ENCODE measurements at places on chromosomes 16 and 17.

- no peak for DNase-seq
These were observed 480.5 kb downstream of the CDH11 start for GRCh38 chr16:64641343-64641742.

DNA sequence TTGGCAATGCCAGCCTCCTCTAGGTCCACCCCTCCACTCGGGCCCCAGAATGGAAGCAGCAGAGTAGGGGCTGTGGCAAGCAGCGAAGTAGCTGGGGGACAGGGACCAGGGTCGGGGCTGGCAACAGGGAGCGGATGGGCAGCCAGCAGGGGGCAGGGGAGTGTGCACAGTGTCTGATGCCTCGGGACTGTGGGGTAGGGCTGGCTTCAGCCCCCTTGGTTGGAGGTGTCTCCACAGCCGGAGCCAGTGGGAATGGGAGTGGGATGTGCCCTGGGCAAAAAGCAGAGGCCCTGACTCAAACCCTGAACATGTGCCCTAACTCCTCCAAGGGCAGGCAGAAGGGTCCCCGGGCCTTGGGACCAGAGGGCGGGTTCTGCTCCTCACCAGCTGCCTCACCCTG, 18.5 kb upstream of the ARHGAP27 start:
- no peak for DNase-seq

GRCh38 chr17:1724869-1725641, 551 bp downstream of the WDR81 start:
- DNase-seq: no peak

GRCh38 chr17:9209347-9209746, 188.0 kb downstream of the NTN1 start:
- no peak for DNase-seq

GRCh38 chr17:2195729-2196128, 107.9 kb downstream of the SMG6 start:
- no peak for DNase-seq

DNA sequence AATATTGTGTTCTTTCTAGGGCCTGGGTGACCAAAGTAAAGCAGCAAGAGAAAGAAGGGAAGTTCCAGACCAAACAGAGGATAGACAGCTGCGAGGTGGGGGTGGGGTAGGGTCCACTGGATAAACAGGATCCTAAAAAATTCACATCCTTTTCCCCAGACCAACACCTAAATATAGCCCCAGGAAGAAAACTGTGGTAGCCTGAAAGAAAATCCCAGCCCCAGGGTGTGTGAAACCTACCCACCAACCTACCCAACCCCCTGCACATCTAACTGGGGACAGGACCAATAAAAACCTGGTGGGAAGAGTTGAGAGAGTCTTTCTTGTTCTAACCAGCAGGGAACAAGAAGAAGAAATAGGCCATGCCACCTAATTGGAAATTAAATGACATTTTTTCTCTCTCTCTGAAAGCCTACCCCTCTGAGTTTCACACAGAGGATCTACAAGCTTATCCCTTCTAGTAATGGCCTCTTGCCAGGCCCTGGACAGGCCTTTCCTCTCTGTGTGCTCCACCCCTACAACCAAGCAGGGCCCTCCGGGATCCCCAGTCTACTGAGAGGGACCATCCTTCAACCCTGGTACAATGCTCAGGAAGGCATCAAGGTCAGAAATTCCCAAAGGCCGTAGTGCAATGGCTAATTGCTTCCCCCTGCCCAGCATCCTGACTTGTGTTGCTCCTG, 12.0 kb downstream of the MYO18A start:
- no peak for DNase-seq

DNA sequence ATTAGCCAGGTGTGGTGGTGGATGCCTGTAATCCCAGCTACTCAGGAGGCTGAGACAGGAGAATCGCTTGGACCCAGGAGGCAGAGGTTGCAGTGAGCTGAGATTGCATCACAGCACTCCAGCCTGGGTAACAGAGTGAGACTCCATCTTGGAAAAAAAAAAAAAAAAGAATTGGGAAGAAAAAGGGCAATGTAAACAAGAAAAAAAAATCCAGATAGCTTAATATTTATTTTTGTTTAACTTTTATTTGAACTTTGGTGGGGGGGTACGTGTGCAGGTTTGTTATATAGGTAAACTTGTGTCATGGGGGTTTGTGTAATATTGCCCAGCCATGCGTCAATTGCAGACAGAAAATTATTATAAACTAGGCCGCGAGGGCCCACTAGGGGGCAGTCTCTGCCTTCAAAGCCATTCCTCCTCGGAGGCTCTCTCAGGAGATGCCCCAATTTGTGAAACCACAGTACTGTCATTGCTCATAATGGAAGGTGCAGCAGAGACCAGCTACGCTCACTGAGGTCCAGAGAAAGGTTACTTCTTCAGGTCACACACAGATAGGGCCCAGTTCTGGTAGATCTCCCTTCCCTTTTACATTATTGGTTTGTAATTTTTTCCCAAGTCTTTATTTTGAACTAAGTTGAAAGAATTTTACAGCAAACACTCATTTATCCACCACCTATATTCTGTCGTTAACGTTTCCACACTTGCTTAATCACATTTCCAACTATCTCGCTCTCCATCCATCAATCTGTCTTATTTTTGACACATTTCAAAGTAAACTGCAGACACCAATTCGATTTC, 206.2 kb downstream of the PRKCB start:
- DNase-seq: peak; percentile 84

GRCh38 chr16:69363281-69363717, 11.7 kb upstream of the TMED6 start:
- DNase-seq: no peak

DNA sequence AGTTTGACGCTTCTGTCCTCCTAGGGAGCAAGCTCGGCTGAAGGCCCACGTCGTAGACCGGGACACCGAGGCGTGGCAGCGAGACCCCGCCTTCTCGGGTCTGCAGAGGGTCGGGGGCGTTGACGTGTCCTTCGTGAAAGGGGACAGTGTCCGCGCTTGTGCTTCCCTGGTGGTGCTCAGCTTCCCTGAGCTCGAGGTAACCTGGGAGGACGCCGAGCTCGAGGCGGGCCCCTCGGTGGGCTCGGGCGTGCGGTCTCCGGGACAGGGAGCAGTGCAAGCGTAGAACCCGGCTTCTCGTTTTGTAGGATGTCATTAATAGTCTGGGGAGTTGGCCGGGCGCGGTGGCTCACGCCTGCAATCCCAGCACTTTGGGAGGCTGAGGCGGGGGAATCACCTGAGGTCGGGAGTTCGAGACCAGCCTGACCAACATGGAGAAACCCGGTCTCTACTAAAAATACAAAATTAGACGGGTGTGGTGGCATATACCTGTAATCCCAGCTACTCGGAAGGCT, 715 bp downstream of the ENDOV start:
- no peak for DNase-seq

DNA sequence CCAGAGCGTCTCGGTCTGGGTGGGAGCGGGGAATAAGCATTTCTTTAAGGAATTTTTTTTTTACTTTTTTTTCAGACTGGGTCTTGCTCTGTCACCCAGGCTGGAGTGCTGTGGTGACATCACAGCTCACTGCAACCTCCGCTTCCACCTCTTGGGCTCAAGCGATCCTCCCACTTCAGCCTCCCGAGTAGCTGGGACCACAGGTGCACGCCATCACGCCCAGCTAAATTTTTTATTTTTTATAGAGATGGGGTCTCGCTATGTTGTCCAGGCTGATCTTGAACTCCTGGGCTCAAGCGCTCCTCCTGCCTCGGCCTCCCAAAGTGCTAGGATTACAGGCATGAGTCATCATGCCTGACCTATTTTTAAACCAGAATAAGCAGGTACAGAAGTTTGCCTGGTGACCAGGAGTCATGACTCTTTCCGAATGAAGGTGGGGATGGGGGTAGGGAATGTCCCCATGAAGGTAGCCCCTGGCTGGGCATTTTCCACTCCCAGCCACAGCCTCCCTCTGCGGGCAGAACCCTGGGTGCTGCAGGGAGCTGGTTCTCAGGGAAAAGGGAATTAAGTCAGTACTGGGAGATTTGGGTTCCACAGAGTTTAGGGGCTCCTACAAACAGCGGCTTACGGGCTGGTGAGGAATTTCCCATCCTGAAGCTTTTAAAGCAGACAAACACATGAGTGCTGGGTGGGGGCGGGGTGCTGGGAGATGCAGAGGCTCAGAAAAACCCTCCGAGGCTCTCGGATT, 48.3 kb downstream of the TBC1D16 start:
- DNase-seq: no peak

DNA sequence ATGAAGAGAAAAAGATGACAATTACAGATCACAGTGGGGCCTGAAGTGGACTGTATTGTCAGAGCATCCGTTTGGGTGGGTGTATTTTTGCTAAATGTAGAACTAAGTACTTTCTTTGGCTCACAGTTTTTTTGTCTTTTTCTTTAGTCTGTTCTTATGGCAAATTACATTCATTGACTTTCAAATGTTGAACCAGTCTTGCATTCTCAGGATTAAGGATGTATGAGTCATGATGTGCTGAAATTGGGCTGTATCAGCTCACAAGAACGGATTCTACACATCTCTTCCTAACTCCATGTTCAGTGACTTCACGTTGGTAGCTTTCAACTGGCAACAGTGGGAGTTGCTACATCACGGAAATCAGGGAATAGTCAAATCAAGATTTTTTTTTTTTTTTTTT, 66.5 kb downstream of the TEX2 start:
- no peak for DNase-seq

DNA sequence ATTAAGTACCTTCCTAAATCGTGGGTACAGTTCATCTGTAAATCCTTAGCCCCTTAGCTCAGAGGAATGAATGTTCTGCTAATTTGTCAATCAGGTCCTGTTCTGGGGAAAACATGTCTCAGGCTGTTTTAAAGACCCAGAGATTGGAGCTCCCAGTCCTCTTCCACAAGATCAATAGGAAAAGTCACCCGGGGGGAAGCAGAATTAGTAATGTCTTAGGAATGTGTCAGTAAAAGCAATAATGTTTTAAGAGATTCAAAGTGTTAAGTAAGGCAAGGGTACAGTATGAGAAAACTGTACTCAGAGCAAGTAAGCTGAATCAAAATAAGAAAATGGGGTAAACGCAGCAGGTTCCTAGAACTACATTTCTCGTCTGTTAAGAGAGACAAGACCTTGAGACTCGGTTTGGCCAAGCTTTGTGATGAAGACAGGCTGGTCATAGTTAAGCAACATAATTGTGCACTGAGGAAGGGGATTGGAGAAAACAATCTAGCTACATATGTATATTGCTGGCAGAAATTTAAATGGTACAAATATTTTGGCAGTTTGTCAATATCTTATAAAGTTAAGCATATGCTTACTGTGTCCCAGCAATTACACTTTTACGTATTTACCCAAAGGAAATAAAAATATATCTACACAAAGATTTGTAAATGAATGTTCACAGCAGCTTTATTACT, 192.9 kb upstream of the C17orf78 start:
- no peak for DNase-seq

DNA sequence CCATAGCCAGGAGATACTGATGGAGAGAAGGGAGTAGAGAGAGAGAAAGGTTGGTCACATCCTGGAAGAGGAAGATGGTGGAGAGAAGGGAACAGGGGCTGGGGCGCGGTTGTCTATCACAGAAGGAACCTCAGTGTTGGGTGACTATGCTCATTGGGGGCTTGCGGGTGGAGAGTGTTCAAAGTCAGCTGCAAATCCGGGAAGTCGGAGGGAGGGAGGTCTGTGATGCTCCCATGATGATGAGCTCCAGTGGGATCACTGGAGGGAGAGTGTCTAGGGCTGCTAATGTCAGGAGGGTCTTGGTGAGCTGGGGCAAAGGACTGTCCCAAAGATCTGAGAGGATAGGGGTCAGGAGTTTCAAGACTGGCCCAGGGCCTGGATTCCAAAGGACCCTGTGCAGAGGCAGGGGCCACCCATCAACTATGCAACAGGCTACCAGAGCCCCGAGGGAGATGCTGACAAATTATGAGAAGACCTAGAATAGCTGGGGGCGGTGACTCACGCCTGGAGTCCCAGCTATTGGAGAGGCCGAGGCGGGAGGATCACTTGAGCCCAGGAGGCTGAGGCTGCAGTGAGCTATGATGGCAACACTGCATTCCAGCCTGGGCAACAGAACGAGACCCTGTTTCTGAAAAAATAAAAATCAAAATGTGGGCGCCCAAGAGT, 2.6 kb downstream of the SPDYE4 start:
- no peak for DNase-seq

DNA sequence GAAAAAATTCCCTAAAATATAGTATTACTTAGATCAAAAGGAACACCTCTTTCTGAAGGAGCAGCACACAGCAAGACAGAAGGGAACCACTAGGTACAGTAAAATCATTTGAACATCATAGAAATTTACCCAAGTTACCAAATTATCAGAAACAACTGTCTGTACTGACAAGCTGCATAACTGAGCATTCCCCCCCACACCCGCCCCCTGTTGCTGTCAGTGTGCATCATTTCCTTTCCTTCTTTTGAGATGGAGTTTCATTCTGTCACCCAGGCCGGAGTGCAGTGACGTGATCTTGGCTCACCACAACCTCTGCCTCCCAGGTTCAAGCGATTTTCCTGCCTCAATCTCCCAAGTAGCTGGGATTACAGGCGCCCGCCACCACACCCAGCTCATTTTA, 120.7 kb downstream of the TRIM37 start:
- DNase-seq: no peak

DNA sequence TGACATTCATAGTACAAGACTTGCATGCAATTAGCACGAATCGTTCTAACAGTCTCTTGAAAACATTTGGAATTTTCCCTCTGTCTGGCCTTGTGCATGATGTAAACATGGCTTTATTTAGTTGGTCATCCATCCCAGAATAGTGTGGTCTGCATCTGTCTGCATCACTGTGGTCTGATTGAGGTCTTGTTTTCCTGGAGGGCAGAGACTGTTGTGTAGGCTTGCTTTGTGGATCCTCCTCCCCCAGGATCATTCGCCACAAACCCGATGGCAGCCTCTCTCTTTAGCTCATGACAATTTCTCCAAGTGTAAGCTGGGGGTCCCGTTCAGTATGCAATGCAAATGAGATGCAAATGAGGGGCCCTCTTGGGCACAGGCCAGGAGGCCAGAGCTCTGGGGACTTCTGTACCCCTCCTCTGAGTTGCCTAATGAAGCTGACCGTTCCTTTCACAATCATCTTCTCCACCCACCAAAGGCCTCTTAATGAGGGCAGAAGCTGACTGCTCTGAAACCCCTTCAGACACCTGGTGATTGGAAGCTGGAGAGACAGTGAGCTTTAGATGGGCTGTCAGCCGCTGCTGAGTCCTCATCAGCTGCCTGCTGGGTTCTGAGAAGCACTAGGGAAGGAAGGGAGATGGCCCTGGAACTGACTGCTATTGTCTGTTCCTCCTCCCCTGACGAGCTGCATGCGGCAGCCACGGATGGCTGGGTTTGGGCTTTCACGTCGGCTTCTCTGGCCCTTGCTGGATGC, 201.2 kb upstream of the CACNG3 start:
- DNase-seq: peak; percentile 90

DNA sequence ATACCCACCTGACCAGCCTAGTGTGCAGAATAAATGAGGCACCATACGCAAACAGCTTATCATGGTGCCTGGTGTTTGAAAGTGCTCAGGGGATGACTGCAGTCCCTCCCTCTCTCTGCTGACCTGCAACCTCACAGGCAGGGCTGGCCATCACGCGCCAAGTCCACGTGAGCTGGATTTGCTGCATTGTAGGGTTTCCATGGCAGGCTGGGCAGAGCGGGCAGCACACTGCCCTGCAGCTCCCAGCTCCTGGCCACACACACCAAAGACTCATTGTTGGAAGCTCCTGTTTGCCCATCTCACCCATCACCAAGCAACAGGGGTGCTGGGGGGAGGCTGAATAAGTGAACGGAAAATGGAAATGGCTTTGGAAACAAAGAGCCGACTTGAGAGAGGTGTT, 81.8 kb downstream of the IRX3 start:
- DNase-seq: peak; percentile 28

GRCh38 chr17:71071837-71072236, 902.5 kb downstream of the KCNJ2 start:
- no peak for DNase-seq

- peak; percentile 56 for DNase-seq
These were observed 196.3 kb upstream of the CDH11 start for GRCh38 chr16:65318138-65318537.
